ENCODE measurements at places on chromosomes 16 and 17.

DNA sequence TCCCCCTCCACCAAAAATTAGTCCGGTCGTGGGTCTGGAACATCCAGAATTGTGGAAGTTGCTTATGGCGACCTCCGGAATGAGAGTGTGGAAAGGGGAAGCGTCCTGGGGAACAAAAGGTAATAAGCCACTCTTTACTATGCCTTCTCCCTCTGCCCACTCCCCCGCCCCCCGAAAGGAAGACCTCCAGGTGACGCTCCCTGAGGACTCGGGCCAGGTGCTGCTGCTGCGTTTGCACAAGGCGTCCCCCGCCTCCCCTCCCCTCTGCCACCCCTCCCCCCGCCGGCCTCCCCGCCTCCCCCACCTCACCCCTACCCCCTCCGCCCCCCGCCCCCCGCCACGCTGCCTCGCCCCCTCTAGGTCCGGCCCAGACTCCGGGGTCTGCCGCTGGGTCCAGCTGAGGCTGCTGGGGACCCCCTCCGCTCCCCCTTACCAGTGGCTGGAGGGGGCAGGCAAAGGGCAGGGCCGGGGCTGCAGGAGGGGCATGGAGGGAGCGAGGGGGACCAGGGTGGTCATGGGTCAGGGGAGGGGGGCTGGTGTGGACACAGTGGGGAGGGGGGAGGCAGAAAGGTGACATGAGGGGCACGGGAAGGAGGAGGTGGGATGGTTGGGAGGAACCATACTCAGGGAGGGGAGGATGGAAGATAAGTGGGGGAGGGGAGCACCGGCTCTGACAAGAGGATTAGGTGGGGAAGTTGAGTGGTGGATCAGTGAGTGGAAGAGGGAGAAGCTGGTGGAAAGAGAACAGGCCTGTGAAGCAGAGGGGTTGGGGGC lies 23.6 kb downstream of the ALOX12B start:
- DNase-seq, result no peak

- no peak for DNase-seq
These were observed 100.8 kb downstream of the ADCY9 start for GRCh38 chr16:4015275-4016004.

DNA sequence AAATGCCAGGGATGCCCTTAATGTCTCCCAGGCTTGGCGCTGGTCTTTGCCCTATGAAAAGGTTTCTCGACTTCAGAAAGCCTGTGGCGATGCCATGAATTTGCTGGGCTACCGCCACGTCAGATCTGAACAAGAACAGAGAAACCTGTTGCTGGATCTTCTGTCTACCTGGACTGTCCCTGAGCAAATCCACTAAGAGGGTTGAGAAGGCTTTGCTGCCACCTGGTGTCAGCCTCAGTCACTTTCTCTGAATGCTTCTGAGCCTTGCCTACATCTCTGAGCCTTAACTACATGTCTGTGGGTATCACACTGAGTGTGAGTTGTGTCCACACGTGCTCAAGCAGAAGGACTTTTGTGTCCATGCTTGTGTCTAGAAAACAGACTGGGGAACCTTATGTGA lies 11.4 kb downstream of the CHST4 start:
- DNase-seq, result no peak

GRCh38 chr17:52606590-52606989 lies 448.1 kb upstream of the CA10 start:
- no peak for DNase-seq

- no peak for DNase-seq
These were observed 288.5 kb downstream of the CDH13 start for GRCh38 chr16:82915139-82915824.

DNA sequence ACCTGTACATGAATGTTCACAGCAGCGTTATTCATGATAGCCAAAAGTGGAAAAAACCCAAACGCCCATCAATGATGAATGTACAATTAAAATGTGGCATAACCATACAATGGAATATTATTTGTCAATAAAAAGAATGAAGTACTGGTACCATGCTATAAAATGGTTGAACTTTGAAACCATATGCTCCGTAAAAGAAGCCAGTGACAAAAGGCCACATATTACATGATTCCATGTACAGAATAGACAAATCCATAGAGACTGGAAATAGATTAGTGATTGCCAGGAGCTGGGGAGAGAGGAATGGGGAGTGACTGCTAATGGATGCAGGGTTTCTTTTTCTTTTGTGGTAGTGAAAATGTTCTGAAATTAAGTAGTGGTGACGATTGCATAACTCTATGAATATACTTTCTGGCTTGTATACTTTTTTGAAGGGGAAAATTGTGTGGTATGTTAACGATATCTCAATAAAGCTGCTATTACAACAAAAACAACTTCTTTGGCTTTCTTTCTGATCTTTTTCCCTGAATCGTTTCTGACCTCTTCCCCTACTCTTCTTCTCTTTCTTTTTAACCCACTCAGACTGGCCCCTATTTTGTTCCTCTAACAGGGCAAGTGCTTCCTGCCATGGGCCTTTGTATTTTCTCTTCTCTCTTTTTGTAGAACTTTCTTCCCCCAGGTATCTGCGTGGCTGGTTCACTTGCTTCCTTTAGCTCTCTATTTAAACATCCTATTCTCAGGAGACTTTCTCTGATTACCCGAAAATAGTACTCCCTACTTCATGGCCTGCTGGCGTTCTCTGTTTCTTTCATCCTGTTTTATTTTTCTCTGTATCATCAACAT lies 67.9 kb downstream of the FTO start:
- no peak for DNase-seq

GRCh38 chr17:4599505-4600281 lies 15.4 kb downstream of the SMTNL2 start:
- no peak for DNase-seq

- no peak for DNase-seq
These were observed 10.3 kb downstream of the ZNF469 start for GRCh38 chr16:88393034-88393433.

- no peak for DNase-seq
These were observed 37.3 kb downstream of the SMARCE1 start for GRCh38 chr17:40610359-40610758.

DNA sequence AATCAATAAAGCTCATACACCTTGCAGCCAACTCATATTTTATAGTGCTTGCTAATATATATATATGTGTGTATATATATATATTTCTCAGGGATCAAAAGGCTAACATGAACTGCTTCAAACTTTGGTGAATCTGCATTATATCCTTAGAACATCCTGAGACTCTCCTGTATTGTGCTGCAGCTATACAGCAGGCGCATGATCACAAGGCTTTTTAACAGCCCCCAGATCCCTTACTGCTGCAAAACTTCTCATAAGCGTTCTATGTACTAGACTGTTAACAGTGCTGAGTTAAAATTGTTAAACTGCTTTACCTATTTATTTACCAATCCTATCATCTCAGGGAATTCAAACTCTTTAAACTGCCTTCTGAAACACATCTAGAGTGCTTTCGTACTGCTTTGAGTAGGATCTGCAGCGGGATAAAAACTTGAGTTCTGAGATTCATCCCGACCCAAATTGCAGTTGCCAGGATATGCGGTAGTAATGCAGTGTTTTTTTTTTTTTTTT lies 1.3 kb downstream of the GPATCH8 start:
- DNase-seq, result no peak

DNA sequence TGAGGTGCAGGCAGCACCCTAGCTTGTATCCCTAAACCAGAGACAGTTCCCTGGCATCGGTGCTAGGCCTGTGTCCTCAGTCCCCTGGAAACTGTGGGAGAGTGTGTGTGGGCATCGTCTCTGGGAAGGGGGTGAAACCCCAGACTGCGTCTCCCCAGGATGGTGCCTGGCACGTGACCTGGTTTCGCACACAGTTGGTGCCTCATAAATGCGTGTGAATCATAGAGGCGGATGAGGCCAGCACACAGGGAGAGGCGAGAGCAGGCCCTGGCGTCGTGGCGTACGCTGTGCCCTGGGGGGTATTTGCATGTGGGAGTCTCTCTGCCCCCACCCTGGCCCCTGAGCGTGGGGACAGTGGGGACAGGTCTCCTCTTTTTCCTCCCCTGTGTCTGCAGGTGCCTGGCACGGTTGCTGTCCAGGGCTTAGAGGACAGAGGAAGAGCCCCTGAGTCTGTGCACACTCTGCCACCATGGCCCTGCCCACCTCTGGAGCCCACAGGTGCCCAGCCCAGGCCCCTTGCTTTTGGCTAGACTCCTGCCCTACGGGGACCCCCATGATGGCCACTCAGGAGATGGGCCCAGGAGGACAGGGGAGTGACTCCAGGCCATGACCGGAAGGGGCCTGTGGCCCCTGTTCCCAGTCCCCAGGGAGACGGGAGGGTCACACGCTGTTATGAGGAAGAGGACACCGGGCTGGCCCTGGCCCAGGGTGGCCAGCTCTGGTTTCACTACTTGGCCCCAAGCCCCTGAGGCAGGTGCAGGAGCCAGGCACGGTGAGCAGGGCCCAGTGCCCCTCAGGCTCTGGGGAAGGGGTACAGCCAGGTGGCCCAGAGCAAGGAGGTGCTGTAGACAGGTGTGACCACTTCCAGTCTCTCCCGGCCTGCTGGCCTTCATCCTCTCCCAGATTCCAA lies 1.3 kb upstream of the FSCN2 start:
- DNase-seq, result no peak

- DNase-seq, result no peak
These were observed 296.4 kb downstream of the GRIN2A start for GRCh38 chr16:9885876-9886275.

DNA sequence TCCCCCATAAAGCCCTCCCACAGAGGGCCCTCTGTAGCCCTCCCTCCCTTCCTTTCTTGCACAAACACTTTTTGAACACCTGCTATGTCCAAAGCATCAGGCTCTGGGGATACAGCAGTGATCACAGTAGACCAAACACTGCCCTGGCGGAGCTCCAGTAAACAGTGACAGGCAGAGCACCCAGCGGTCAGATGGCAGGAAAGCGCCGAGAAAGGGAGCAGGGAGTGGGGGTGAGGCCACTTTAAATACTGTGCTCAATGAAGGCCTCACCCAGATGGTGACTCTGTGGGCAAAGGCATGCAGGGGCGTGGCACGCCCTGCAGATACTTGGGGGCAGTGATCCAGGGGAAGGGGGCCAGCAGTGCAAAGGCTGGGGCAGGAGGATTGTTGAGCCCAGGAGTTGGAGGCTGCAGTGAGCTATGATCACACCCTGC lies 7.6 kb downstream of the PRR29 start:
- DNase-seq, result no peak
